ENCODE measurements at places on chromosomes 1 and 21.

DNA sequence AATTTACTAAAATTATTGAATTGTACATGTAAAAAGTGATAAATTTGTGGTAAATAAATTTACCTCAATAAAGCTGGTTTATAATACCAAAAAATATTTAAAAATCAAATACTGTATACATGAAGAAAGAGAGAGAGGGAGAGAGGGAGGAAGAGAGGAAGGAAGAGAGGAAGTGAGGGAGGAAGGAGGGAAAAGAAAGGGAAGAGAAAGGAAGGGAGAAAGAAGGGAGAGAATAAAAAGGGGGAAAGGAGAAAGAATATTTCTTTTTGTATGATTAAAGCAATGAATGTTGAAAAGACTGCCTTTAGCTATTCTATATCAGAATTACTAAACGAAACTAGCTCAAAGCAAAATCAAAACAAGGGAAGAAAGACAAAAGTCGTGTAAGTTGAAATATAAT, 150.0 kb downstream of the LRIG2 start:
- no peak for DNase-seq

DNA sequence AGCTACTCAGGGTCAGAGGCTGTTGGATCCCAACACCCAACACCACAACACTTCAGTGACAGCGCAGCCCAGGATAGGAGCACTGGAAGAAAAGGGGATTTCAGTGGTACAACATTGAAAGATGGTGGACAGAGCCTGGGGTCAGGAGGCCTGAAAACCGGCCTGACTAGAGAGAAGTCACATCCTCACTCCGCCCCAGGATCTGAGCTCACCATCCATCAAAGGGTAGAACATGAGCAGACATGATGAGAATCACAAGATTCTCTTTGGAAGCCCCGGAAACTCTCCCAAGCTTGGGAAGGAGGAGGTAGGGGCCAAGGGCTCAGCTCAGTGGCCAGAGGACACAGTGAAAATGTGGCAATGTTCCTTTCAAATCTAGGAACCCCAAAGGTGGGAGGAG, 271.3 kb downstream of the NPHP4 start:
- DNase-seq = no peak

- no peak for DNase-seq
Measured at GRCh38 chr1:19483261-19483660, 2.1 kb downstream of the CAPZB start.

- DNase-seq = no peak
Measured at GRCh38 chr1:206727981-206728696, 42.4 kb upstream of the IL19 start.

DNA sequence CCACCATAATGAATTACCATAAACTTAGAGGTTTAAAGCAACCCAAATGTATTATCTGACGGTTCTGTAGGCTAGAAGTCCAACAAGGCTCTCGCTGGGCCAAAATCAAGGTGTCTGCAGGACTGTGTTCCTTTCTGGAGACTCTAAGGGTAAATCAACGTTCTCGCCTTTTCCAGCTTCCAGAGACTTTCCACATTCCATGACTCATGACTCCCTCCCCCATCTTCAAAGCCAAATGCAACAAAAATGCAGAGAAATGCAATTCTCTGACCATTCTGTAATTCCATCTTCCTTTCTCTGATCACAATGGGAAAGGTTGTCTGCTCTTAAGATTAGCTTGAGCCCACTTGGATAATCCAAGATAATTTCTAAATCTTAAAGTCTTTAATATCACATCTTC, 287.1 kb downstream of the LTN1 start:
- no peak for DNase-seq

DNA sequence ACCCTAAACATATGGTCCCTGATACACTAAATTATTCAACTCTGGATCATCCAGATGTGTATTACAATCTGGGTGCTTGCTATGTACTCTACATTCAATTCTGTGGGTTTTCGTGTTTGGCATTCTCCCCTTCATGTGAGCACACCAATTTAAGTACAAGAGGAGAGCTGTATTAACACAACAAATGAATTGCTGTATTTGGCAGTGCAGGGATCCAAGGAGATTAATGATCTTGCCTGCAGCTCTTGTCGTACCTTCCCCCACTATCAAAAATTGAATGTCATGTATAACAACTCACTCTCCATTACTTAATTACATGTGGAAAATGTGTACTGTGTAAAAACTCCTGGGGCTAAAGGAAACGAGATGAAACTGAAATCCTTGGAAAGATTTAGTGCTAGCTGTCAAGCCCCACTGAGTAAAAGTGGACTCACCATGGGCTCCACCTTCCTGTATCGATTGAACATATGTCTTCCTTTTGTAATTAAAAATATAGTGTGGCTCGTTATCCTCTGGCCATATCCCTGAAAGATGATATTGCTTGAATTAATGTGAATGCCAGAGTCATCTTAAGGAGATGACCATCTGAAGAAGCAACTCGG, 172.2 kb upstream of the L1TD1 start:
- no peak for DNase-seq

DNA sequence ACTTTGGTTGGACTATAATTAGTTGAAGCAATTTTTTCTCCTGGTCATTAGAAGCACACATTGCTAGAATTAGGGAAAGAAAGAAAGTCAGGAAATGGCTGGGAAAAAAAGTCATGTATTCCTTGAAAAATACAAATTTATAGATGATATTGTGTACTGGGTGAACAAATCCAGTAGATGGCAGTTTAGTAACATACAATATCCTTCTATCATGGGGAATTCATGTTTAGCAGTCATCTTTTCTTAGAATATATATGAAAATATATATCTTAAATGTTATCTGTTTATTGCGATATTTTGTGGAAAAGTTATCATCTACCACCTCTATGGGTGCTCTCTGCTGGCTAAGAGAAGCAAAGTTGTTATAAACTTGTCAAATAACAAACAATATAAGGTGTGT, 13.1 kb upstream of the ZRANB2 start:
- no peak for DNase-seq

- DNase-seq = no peak
Measured at GRCh38 chr1:154778275-154778674, 91.8 kb downstream of the KCNN3 start.

GRCh38 chr21:26560612-26561011, 12.5 kb downstream of the CYYR1 start:
- no peak for DNase-seq

- no peak for DNase-seq
Measured at GRCh38 chr21:25936776-25937175, 202.0 kb downstream of the GABPA start.

DNA sequence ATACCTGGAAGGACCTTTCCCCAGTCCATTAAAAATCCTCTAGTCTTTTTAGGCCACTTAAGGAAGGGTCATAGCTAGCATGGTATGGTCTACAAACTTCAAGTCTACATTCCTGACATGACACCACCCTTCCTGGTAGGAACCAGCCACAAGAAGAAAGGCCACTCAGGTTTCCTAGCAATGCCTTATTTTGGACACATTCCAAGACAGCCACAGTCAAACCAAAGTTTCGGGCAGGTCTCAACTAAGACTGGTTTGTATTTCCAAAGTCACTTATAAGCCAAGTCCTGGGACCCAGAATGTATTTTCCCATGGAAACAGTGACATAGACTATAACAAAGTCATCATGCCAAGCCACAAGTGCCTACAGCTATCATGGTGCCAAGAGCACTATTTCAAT, 50.6 kb upstream of the SLC44A3 start:
- DNase-seq = no peak

- DNase-seq = no peak
Measured at GRCh38 chr1:161885003-161885402, 118.9 kb downstream of the ATF6 start.

- no peak for DNase-seq
Measured at GRCh38 chr1:47809301-47810084, 187.7 kb downstream of the TRABD2B start.
